NCI-H510A treated with DMSO at 0.1 percent for 48 hours (cell line): ENCODE measurements at places on chromosomes 1 and 21.

- DNase-seq = no peak
Observed at GRCh38 chr1:208131621-208132286, 112.4 kb downstream of the PLXNA2 start.

GRCh38 chr1:147626291-147626690 lies 44.0 kb downstream of the ACP6 start:
- DNase-seq = no peak

DNA sequence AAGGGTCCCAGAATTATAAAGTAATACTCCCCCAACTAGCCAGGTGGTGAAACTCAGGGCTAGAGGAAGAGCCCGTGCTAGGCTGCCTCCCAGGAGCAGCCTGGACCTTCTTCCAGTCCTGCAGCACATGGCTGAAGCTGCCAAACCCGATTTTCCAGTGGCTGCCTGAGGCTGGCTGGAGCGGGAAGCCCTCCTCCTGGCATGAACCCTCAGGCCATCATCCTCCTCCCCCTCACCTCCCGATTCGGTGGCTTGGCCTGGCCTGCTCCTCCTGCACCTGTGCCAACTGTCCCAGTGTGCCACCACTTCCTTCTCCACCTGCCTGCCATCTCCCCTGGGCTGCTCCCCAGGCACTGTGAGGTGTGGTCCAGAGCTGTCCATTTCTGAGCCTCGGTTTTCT lies 3.0 kb upstream of the TSPAN1 start:
- peak; percentile 88 for DNase-seq

GRCh38 chr1:112761714-112762480 lies 46.8 kb upstream of the PPM1J start:
- DNase-seq = peak; percentile 51

- DNase-seq = no peak
Observed at GRCh38 chr1:161285521-161285920, 24.2 kb downstream of the MPZ start.

GRCh38 chr1:9413071-9413876 lies 120.6 kb downstream of the SPSB1 start:
- peak; percentile 75 for DNase-seq

GRCh38 chr1:1609822-1610485 lies 5.3 kb upstream of the MIB2 start:
- DNase-seq = no peak

DNA sequence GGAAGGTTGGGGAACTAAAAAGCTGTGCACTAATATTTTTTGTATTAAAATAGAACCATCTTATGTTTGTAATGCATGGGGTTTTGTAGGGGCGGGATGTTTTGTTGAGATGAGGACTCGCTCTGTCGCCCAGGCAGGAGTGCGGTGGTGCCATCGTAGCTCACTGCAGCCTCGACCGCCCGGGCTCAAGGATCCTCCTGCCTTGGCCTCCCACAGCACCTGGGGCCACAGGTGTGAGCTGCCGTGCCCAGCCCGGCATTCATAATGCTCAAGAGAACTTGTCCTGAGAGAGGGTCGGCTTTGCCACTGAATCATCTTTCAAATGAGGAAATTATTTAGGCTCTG lies 3.0 kb upstream of the C1orf159 start:
- no peak for DNase-seq

DNA sequence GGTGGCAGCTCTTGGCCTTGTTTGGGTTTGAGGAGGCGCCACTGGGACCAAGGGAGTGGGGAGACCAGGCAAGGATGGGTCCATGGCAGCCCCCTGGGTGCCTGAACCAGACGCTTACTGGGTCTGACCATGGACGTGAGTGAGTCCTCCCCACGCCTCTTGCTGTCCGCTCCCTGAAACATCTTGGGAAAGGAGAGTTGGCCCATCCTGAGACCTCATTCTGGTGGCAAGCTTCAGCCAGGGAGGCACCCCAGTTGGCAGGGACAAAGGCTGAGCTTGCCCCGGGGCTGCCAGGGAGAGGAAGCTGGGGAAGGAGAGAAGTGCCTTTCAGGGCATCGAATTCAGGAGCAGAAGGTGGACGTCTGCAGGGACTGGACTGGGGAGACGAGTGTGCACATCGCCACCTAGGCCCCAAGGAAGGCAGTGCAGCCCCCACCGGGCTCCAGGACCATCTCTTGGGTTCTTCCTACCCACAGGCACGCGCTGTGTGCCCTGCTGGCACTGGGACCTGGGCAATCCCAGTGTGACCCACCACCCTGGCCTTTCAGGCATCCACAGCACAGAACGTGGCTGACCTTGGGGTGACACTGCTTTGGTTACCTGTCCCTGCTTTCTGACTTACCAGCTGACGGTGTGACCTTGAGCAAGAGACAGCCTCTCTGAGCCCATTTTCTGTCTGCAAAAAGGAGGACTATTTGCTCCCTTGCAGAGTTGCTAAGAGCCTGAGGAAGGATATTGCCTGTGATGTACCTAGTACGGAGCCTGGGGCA lies 132.9 kb upstream of the WNT4 start:
- DNase-seq = peak; percentile 70

- DNase-seq = no peak
Observed at GRCh38 chr1:97603776-97604175, 317.1 kb downstream of the DPYD start.

- no peak for DNase-seq
Observed at GRCh38 chr1:162134646-162135045, 65.2 kb downstream of the NOS1AP start.

- DNase-seq = no peak
Observed at GRCh38 chr1:214277704-214278635, 3.0 kb upstream of the SMYD2 start.

DNA sequence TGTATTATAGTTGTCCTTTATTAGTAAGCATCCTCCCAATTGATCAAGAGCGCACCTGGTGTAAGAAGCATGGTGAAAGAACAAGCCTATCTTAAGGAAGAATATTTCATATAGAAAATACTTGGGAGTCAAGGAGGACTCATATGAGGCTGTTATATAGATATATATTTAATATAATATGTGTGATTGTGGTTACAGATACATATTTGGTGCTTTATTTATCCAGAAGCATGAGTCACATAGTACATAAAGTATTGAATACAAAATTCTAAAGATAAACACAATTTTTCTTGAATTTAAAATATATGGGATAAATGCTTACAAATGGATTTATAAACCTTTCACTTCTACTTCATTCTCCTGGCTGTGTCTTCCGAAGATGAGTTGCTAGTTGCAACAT lies 60.6 kb downstream of the RGS5 start:
- no peak for DNase-seq

DNA sequence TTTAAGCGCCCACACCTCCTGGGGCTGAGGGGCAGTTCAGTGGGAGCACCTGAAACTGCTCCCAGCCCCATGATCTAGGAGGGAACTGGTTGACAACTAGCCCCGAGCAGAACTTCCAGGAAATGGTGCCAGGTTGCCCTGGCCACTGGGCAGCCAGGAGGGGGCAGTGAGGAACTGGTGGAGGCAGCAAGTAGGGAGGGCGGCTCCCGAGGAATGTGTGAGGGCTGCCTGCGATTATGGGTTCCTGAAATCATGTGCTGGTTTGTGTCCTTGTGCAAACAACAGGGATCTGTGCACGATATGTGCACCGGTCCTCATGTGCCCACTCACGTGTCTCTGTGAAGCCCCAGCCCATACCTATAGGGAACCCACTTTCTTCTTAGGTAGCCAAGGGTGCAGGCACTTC lies 9.9 kb downstream of the GPR3 start:
- peak; percentile 26 for DNase-seq

DNA sequence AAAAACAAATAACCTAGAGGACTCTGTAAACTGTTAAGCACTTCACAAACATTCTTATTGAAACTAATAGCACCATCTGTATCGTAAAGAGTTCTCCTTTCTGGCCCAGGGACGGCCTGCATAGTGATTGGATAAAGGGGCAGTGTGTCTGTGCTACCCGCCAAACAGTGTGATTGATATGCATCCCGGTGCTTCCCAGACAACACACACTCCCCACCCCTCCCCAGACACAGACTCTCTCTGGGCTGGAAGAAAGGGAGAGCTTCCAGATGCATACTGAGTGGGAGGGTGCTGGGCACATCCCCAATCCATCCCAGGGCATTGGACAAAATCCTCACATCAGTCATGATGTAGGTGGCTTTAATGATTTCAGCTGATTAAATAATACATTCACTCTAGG lies 3.7 kb downstream of the HSD11B1 start:
- DNase-seq = no peak

DNA sequence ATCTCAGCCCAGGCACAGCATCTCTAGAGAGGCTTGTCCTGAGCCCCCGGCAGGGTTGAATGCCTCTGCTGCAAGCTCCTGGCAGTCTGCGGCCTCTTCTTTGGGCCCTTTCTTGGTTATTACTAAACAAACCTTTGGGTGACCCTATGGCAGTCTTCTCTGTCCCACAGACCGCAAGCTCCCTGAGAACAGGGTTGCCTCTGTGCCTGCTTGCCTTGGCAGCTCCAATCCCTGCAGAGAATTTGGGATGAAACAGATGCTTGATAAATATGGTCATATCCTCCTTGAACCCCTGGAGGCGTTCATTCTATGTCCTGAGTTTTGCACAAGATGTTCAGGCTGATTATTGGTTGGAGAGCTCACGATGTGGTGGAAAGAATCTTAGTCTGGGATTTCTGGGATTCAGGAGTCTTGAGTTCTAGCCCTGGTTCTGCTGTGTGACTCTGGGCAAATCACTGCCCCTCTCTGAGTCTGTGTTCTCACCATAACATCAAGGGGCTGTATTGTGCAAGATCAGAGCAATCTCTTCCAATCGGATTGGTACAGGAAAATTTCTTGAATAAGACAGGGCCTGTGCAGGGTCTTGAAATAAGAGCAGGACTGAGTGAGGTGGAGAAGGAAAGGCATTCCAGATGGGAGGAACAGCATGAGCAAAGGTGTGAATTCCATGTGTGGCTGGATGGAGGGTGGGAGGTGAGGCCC lies 49.6 kb downstream of the EDN2 start:
- DNase-seq = no peak

GRCh38 chr1:102191723-102192122 lies 195.0 kb upstream of the OLFM3 start:
- peak; percentile 82 for DNase-seq

DNA sequence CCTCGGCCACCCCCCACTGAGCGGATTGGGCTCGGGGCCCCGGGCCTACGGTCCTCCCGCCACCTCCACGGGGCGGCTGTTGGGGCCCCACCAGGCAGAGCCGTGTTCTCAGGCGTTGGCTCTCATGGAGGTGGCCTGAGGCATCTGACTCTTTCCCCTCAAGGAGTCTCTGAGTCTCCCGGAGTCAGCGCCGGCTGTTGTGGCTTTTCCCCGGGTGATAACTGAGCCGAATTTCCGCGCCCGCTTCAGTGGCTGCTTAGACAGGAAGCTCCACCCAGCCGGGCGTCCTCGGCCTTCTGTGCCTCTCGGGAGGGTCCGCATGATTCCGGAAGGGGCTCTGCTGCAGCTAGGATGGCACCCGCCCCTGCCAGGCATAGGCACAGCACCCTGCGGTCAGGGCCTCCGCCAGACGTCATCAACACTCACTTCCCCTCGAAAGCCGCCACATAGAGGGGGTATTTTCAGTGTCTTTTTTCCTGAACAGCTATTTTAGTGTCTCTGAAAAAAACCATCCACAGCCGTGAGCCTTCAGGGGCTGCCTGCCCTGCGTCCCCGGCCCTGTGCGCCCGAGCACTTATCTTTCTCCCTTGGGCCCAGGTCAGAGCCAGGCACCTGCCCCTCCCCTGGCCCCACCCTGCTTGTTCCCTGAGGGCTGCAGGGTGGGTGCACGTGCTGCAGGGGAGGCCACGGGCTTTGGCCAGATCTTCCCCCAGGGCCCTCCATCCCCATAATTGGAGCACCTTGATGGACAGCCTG lies 72.9 kb downstream of the SKI start:
- no peak for DNase-seq

GRCh38 chr21:39634507-39634906 lies 21.8 kb downstream of the B3GALT5 start:
- no peak for DNase-seq

- no peak for DNase-seq
Observed at GRCh38 chr1:16720351-16721223, 19.7 kb upstream of the RNU1-4 start.

DNA sequence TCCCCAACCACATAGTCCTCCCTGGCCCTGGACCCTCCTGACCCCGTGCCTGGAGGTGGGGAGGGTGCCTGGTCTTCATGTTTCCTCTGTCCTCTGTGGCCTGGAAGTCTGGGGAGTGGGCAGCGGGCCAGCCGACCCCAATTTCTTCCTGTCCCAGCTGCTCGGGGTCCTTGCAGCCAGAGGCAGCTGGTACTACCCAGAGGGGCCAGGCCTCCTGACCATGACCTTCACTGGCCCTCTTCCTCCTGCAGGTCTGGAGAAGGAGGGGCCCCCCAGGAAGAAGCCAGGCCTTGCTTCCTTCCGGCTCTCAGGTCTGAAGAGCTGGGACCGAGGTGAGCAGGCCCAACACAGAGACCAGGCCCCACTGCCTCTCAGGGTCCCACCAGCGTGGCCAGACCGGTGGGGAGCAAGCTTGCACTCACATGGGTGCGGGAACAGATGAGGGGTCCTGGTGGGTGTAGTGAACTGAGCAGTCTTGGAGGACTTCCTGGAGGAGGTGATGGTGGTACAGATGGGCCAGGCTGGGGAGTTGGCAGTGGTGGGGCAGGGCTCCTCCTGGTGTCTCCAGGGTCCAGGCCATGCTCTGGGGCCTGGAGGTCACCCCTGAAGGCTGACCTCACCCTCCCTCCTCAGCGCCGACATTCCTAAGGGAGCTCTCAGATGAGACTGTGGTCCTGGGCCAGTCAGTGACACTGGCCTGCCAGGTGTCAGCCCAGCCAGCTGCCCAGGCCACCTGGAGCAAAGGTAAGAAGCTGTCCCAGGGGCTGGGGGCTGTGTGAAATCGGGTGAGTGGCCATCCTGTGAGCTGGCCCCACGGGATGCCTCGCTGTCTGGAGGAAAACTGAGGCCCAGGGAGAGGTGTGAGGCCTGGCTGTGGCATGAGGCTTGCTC lies 32.7 kb downstream of the TRIM11 start:
- DNase-seq = no peak

GRCh38 chr1:150968491-150968890 lies 6.1 kb downstream of the CERS2 start:
- no peak for DNase-seq

GRCh38 chr1:2378956-2379732 lies 12.2 kb downstream of the MORN1 start:
- DNase-seq = no peak

DNA sequence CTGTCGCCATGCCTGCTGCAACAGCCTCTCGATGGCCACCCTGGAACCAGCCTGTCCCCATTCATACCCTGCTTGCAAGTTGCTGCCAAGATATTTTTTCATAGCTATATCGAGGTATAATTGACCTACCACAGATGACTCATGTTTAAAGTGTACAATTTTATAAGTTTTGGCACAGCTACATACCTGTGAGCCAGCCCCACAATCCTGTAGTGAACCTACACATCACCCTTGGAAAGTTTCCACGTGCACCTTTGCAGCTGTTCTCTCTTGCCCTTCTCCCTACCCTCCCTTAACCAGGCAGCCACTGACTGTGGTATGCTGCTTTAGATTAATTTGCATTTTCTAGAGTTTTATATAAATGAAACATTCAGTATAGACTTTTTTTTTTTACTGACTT lies 23.0 kb upstream of the KCNJ6 start:
- DNase-seq = no peak
